Small intestine (tissue), 16 donors: ENCODE measurements at places on chromosomes 4 and X.

- no peak for DNase-seq
These were observed 40.6 kb downstream of the DOCK11 start for GRCh38 chrX:118536204-118536603.

DNA sequence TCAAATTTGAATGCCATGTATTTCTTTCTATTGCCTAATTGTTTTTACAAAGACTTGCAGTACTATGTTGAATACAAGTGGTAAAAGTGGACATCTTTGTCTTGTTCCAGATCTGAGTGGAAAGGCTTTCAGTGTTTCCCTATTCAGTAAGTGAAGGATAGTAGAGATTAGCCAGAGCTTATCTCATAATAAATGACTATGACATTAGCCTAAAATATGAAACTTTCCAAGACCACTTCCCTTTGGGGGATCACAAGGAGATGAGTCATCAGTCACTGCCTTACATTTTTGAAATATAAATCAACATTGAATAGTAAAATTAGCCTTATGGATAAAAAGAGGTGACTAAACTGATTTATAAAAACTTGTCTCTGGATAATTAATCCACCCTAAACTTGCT, 554.1 kb upstream of the MAGEB2 start:
- DNase-seq: no peak

GRCh38 chr4:128768373-128768996, 41.0 kb upstream of the JADE1 start:
- DNase-seq: peak; percentile 6

- DNase-seq: peak; percentile 94
These were observed 208.4 kb downstream of the NWD2 start for GRCh38 chr4:37452952-37453280.

- DNase-seq: no peak
These were observed 598.6 kb downstream of the KLHL13 start for GRCh38 chrX:117517994-117518393.

DNA sequence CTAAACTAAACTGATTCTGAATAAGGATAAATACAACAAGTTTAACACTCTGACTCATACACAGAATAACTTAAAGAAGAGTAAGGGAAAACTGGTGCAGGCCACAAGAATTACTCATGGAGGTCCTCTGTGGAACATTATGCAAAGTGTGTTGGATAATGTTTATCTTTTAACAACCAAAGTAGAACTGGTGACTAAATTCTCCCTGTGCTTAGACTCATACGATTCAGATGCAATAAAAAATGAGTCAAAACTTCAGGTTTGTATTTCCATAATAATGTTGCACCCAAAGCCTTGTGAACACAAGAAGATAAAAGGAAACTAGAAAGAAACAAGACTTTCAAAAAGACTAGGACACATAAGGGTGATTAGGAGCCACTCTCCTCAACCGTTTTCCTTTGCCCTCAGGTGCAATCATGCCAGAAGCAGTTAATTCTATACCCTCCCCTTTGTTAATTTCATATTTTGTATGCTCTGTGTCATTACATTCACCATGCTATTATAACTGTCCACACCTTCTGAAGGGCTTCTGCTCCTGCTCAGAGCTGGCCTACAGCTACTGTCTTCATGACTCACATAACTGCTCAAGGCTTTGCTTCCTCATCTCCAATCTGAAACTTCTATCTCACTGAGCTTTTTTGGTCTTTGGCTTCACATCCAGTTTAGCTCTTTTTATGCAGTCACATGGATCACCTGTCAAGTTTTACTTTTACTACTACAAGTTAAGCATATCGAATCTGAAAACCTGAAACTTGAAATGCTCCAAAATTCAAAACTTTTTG, 60.2 kb downstream of the KCNIP4 start:
- DNase-seq: no peak
